ENCODE measurements at places on chromosomes 3 and 15.

- DNase-seq: no peak
These were observed 107.2 kb upstream of the RGMA start for GRCh38 chr15:93196135-93196670.

GRCh38 chr3:29936054-29936453 lies 655.2 kb downstream of the RBMS3 start:
- no peak for DNase-seq

GRCh38 chr3:72192572-72192971 lies 407.6 kb upstream of the PROK2 start:
- DNase-seq: no peak

GRCh38 chr15:87634361-87634760 lies 622.2 kb downstream of the NTRK3 start:
- DNase-seq: no peak

GRCh38 chr3:5822843-5823242 lies 635.3 kb downstream of the EDEM1 start:
- no peak for DNase-seq

DNA sequence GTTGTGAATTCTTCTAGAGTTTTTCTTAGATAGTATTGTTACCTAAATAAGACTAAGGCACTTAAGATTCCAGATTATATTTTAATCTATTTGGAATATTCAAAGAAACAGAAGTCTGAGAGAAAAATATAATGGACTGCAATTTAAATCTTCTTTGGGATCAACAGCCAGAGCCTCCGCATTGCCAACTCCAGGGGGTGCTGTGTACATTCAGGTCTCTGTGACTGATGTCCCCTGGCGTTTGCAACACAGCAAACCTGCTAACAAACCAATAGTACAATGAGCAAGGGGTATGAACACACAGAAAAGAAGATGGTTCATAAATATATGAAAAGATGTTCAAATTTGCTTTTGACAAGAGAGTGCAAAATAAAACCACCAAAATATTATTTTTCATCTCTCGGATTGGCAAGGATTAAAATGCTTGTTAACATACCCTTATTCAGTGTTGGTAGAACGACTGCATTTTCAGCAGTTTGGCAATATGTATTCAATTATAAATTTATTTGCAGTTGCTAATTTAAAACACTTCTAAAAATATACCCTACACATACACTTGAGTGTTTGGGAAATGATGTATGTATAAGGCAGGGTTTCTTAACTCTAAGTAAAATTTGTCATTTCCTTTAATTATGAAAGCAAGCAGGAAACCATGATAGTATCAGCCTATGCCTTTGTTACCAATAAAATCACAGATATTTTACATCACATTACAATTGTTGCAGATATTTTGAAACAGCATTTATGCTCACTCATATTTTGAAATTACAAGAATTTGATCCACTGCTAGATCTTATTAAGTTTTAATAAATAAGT lies 16.1 kb upstream of the TM4SF1 start:
- DNase-seq: peak; percentile 82

GRCh38 chr3:180085122-180085710 lies 48.5 kb upstream of the PEX5L start:
- no peak for DNase-seq
